ENCODE measurements at places on chromosomes 2 and 18.

- DNase-seq: no peak
Observed at GRCh38 chr2:352696-353095, 64.8 kb upstream of the ALKAL2 start.

DNA sequence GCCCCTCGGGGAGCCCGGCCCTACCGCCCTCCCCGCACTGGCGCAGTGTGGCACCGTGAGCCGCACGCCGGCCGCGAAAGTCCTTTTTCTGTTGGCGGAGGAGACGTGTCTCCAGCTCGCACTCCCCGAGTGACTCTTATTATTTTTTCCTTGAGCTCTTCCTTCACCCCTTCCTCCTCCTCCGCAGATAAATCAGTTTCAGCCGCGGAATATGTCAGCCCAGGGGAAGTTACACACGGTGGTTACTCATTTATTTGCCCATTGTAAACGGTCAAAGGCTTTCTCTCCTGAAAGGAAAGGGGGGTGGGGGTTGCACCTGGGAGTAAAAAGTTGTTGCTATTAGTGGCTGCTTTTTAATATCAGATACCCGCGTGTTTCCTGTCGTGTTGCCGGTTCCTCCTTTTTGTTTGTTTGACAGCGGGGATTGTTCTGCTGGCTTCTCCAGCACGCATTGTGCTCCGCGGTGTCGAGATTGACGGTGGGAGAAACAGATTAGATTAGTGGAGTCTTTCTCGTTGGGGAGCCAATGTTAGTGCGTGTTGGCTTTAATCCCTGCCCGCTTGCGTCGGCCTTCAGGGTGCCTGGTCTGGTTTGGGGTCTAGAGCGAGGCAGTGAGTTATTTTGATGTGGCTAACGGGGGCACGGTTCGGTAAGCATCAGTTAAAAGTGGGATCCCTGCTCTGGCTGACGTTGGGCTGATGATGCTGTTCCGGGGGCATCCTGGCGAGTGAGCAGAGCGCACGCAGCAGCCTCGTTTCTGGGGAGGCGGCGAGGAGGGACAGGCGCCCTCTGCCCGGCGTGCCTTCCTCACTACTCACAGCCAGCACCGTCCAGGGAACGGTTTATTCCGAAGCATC, 1.6 kb downstream of the CRIM1 start:
- no peak for DNase-seq

DNA sequence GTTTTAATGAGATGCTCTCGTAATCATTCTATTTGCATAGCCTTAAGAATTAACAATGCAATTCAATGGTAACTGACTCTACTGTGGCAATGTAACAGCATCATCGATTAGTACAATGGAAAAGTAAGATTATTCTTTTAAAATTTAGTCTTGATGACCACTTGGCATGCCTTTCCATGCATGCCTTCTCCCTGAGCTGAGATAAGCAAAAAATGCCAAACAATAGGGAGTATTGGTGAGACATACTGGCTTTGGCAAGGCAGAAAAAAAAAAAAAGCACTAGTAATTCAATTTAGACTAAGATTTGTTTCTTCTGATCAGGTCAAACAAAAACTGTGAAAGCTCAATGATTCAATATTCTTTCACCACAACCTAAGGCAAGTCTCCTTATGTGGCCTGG, 110.8 kb upstream of the TRIB2 start:
- no peak for DNase-seq

- DNase-seq: no peak
Observed at GRCh38 chr2:98917031-98917471, 19.0 kb downstream of the CRACDL start.

DNA sequence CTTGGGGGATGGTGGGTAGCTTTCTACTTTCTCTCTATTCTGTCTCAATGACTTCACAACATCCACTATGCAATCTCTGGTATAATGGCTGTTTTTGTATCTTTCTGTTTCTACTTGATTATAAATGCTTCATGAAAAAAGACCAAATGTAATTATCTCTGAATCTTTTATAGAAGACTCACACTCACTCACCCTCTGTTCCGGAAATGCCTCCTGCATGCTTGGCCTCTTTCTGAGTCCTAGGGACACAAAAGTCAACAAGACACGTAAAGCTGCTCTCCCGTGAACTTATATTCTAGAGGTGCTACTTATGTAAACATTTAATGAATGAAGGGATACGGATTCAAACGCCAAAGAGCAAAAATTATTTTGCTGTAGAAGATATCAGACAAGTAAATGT, 502.2 kb upstream of the SOX11 start:
- no peak for DNase-seq

- DNase-seq: no peak
Observed at GRCh38 chr18:572091-572830, 7.9 kb upstream of the CETN1 start.

- DNase-seq: no peak
Observed at GRCh38 chr2:231987124-231987727, 25.7 kb downstream of the DIS3L2 start.

Measured in OCI-M1 (cell line).